Iris pigment epithelial cell (primary cell): ENCODE measurements at places on chromosomes 6 and 20.
A peak's percentile ranks its signal among the peaks of the same experiment; 100 is the strongest.

GRCh38 chr6:156787569-156788492, 10.7 kb downstream of the ARID1B start:
- no peak for DNase-seq

DNA sequence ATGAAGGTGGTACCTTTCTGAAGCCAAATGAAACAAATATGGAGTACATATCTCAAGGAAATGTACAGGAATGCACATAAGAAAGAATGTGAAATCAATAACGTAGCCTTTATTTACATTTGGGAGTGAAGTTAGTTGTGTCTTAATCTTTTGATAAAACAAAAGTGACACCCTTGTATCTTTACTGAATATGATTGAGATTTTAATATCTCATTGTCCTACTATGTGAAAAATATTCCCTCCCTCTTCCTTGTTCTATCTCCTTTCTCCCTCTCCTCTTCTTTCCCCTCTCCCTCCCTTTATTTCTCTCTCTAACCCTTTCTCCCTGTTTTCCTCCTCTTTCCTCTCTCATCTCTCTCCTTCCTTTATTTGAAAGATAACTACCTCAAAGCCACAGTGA, 89.1 kb downstream of the PTCHD4 start:
- DNase-seq, result no peak

- no peak for DNase-seq
These were observed 14.5 kb downstream of the MTG2 start for GRCh38 chr20:62197311-62197710.

DNA sequence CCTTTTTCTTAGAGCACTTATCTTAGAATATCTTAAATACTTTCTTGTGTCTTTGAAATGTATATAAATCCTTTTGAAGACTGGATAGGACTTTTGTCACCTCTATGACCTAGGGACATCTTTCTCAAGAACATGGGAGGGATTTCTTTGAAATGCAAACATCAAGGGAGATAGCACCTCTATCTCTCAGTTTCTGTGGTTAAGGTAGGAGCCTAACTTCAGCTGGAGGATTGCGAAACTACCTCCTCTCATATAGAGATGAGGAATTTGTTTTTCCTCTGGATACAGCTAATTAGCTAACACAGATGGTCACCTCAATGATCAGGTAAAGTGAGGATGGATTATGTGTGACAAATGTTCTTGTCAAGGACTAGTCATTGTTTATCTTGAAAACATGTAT, 631.3 kb upstream of the IMPG1 start:
- peak; percentile 5 for DNase-seq

DNA sequence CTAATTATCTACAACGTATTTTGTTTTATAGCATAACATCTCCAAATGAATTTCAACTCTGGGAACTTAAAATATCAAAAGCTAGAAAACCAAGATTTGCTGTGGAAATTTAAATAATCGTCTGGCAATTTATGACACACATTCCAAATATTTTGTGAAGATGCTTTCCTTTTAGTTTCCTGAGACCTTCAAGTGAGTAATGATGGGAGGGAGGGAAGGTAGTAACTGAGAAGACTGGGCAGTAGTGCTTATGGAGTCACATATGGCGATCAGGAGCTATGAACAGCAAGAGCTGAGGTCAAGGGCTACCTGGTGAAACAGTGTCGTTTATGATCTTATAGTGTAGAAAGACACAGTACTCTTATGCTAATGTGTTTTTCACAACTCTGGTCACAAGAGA, 178.2 kb upstream of the THEMIS start:
- DNase-seq, result peak; percentile 16

- DNase-seq, result peak; percentile 65
These were observed 81.3 kb upstream of the CCDC28A start for GRCh38 chr6:138692058-138692977.

GRCh38 chr6:1614448-1615150, 4.9 kb downstream of the FOXC1 start:
- peak; percentile 53 for DNase-seq

GRCh38 chr6:119612911-119613381, 263.4 kb upstream of the MAN1A1 start:
- peak; percentile 16 for DNase-seq

GRCh38 chr6:32168350-32168749, 4.0 kb downstream of the EGFL8 start:
- no peak for DNase-seq

GRCh38 chr6:87929843-87930288, 117.8 kb upstream of the SPACA1 start:
- peak; percentile 79 for DNase-seq

DNA sequence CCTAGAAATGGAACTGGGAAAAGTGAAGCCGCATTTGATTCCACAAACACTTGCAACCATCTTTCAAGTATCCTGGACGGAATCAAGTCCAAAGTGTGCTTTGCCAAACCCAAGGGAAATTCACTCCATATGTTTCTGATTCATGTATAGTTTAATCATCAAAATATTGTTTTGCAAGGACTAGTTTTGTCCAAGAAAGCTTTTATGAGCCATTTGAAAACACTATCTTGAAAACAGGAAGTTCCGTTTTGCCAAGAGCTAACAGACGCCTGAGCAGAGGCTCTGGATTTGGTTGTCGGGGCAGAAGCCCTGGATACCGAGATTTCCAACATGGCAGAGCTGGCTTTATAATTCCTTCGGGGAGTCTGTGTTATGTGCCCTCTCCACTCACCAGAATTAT, 251.1 kb downstream of the PHACTR1 start:
- peak; percentile 14 for DNase-seq

DNA sequence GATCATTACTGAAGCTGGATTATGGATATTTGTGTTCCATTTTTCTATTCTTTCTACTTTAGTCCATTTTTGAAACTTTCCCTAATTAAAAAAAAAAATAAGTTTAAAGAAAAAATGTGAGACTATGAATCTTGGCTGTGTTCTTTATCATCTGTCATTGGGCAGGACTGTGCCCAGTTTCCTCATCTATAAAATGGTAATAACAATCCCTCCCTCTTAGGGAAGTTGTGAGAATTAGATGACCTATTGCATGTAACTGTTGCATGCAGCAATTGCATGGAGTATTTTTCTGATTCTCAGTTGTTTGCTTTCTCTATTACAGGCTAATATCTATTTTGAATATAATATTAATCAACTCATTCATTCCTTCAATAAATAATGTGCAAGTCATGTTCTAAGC, 108.2 kb upstream of the LOC128125822 start:
- DNase-seq, result no peak

GRCh38 chr6:157764178-157765068, 58.6 kb upstream of the SNX9 start:
- peak; percentile 100 for DNase-seq
